ENCODE measurements at places on chromosomes 5 and 9.
A peak's percentile ranks its signal among the peaks of the same experiment; 100 is the strongest.

DNA sequence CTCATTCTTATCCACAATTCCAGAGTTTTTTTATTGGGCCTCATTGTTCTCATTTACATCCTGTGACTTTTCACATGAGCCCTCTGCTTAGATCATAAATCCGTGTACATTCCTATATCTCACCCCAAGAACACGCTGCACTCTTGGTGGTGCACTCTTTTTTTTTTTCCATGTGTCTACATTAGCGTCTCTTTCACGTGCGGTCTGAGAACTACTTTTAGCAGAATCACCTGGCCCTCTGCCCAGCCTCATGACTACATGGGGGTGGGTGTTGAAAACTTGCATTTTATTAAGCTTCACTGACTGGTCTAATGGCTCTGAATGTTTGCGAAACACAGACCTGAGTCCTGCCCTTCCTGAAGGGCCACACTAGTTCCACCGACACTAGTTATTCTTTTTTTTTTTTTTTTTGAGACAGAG is 18.6 kb downstream of the C9orf57 start:
- peak; percentile 59 for DNase-seq

DNA sequence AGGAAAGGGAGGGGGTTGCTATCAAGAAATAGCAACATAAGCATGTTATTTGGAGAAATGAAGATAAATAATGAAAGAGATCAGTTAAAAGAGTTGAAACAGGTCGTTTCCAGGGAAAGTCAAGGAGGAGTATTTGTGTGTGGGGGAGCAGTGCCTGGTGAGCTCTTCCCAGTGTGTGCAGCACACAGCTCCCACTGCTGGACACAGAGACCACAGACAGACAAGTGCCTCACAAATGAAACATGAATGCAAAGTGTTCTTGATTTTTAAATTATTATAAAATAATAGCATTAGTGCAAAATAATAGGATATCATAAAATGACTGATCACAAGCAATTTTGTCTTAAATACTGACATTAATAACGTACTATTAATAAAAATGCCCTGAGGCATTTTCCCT is 40.8 kb downstream of the LIFR start:
- DNase-seq = no peak

- no peak for DNase-seq
Observed at GRCh38 chr5:143204474-143205246, 198.8 kb downstream of the NR3C1 start.

DNA sequence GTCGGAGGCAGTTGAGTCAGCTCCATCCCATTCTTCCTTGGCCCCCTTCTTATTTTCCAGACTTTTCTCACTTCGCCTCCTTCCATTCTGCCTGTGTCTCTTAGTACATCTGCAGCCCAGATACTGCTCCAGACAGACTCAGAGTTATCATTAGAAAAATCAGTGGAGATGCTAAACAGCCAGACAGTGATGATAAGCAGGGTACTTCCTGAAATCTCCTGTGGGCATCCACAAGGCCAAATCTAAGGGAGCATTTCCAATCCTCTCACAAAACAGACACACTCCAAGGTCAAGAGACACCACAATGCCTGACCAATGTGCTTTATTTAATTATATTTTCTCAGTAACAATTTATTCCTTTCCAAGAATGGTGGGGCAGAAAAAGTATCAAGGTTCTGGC is 14.5 kb upstream of the RLN1 start:
- no peak for DNase-seq

DNA sequence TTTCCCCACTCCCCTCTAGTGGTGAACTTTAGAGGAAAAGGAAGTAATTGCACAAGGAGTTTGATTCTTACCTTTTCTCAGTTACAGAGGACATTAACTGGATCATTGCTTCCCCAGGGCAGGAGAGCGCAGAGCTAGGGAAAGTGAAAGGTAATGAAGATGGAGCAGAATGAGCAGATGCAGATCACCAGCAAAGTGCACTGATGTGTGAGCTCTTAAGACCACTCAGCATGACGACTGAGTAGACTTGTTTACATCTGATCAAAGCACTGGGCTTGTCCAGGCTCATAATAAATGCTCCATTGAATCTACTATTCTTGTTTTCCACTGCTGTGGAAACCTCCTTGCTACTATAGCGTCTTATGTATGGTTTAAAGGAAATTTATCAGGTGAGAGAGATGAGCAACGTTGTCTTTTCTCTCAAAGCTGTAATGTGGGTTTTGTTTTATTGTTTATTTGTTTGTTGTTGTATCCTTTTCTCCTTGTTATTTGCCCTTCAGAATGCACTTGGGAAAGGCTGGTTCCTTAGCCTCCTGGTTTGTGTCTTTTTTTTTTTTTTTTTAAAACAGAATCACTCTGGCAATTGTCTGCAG is 25.3 kb downstream of the SLC22A5 start:
- DNase-seq = no peak

DNA sequence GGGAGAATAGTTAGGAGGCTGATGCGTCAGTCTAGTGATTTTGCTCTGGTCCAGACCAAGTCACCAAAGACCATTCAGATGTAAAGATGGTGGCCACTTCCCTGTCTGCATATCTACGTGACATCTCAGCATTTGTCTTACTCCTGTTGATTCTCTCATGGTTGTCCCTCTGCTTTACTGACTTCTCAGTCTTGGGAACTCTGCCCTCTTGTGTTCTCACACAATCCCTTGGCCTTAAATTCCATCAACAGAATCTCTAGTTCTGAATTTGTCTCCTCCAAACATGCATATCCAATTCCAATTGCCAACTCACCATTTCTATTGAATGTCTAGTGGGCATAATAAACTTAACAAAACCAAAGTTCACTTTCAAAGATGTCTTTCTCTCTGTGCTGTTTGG is 147.8 kb downstream of the SLC24A2 start:
- peak; percentile 25 for DNase-seq
